PC-3 (cell line): ENCODE measurements at places on chromosomes 2 and 18.
A peak's percentile ranks its signal among the peaks of the same experiment; 100 is the strongest.

DNA sequence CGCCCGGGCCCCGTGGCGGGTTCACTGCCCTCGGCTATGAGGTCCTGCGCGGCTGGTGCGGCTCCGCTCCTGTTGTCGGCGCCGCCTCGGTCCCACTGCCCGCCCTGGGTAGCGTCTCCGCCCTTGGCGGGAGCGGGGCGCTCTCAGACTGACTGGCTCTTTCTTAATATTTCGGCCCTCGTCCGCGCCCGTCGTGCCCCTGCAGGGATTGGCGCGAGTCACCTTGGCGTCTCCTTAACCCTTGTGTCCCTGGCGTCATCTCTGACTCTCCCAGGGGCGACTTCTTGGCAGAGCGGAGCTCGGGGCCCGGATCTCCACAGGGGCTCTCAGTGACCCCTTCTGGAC lies 1.3 kb downstream of the PTMA start:
- no peak for DNase-seq

- DNase-seq = no peak
Observed at GRCh38 chr2:96024336-96025193, 10.2 kb downstream of the GPAT2 start.

DNA sequence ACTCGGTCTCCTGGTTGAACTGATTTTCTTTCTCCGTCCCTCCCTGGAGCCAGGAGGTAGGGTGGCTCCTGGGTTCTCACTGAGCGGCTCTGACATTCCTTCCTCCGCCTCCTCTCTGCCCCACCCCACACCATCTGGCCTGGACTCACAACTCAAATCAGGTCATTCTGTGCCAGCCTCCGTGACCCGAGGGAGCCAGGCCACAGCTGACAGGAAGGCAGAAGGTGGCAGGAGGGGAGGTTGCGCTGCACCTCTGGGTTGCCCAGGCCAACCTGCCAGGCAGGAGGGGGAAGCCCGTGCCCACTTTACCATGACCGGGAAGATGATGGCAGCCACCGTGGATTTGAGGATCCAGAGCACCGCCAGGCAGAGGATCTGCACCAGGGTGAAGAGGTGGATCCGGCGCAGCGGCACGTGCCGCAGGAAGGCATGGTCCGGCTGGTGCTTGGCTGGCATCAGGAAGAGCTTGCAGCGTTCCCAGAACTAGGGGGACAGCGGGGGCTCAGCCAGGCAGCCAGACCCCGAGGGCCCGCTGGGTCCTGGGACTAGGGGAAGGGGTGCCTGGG lies 28.3 kb downstream of the MTHFD2 start:
- DNase-seq = no peak

DNA sequence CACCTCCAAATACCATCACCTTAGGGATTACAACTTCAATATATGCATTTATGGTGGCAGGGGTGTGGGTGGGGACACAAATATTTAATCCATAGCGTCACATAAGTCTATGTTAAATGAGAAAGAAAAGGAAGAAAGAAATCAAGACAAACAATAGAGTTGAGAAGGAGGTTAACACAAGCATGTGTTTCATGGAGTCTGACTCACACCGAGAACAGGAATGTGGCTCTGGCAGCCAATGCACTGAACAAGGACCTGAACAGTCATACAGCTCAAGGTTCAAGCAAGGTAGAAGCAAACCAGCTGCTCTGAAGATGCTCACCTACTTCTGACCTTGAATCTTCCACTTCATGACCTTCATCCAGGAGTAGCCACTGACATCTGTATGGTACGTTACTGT lies 36.2 kb upstream of the LPIN1 start:
- peak; percentile 93 for DNase-seq

DNA sequence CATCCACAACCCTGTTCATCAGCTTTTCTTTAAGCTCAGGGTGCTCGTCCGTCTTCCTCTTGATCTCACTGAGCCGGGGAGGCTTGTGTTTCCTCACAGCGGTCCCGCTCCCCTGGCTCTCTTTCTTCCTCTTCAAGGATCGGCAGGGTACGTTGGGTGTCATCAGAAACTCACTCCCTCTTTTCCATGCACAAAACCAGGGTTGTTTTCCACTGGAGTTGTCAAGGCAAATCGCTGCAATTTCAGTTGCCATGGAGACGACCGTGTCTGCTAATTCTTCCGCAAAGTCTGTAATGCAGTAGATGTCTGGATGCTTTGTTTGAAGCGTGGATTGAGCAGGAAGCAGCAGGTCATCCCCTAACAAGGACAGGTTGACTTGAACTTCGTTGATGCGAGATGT lies 146.4 kb downstream of the DAW1 start:
- DNase-seq = no peak

GRCh38 chr2:95300450-95300849 lies 3.3 kb downstream of the KCNIP3 start:
- no peak for DNase-seq

DNA sequence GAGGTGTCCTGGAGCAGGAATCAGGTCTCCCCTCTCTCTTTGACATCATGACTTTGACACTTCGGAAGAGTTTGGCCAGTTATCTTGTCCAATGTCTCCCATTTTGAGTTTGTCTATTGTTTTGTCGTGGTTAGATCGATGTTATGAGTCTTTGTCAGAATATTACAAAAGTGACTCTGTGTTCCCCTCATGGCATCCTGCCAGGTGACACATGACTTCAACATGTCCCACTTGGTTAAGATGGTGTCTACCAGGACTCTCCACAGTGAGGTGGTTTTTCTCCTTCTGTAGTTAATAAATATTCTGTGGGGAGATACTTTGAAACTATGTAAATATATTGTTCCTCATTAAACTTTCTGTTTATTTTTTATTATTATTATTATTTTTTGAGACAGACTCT lies 76.6 kb upstream of the BZW1 start:
- peak; percentile 39 for DNase-seq

- DNase-seq = no peak
Observed at GRCh38 chr2:114316532-114317300, 125.7 kb upstream of the DPP10 start.

DNA sequence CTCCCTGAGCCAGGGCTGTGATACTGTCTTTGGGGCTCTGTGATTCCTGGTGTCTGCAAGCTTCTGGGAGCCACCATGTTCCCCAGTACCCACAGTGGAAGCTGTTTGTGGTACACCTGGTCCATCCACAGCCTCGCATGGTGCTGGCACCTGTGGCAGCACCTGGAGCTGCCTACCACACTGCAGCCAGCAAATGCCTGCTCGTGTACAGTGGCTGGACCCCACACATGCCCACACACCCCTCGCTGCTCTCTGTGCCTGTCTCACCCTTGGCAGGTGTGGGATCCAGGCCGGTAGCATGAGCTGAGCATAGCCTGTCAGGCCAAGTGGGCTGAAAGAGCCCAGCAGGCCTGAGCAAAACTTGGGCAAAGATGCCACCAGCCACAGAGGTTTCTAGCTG lies 41.8 kb upstream of the CSRNP3 start:
- DNase-seq = no peak

DNA sequence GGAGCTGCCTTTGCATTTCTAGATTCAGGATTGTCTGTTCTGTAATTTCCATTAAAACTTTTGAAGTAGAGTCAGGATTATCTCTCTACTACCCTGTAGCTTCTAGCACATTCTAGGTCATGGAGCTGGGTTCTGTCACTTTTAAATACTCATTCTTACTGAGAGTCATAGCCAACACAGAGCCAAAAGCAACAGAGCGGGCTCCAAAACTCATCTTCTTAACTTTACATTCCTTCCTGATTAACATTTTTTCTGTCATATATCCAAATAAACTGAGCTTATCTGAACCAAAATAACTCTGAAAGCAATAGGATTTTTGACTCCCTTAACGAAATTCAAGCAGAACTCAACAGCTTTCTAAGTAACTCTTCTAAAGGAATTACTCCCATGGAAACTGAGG lies 12.9 kb downstream of the PREPL start:
- DNase-seq = no peak

DNA sequence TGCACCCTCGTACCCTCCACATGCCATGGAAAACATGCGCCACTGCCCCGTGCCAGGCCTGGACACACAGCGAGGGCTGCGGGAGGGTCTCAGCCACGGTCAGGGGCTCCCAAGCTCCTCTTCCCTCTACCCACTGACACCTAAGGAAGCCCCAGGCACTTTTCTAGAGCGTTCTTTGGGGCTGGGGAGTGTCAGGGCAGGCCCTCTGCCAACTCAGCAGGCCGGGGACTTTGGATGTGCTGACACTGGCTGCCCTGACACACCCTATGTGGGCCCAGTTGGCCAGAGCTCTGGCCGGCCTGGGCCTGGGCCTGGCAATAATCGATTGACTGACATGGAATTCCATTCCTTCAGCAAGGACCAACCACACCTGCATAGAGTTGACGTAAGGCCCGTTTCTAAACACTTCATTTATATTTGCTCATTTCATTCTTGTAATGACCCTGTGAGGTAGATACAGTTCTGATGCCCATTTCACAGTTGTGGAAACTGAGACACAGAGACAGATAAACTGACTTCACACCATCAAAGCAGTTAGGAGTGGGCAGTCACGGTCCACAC lies 70.5 kb downstream of the ZFP36L2 start:
- no peak for DNase-seq

DNA sequence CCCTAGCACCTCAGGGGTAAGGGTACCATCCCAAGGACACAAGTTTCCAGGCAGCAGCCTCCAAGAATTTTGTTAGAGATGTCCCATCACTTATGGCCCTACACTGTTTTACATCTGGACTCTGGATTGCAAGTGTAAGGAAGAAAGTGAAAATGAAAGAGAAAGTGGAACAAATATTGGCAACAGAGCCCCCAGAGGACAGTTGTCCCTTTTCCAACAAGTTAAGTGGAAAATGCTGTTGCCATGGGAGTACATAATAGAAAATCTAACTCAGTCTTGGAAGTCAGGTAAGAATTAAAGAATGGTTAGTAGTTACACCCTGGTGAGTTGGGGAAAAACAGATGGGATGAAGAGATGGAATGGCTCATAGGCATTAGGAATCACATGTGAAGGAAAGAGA lies 50.6 kb downstream of the TTC21B start:
- no peak for DNase-seq

DNA sequence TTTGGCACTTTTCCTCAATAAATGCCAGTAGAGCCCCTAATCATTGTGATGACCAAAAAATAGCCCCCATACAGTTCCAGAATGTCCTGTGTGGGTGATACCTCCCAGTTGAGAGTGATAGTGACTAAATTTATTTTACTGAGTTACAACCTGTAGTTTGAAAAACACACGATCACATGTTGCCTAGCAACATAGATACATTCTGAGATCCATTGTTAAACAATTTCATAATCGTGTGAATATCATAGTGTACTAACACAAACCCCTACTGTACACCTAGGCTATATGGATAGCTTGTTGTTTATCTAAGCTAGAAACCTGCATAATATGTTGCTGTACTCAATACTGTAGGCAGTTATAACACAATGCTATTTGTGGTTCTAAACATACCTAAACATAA lies 30.6 kb downstream of the KCMF1 start:
- DNase-seq = peak; percentile 28

GRCh38 chr2:173079973-173080860 lies 4.6 kb downstream of the MAP3K20 start:
- DNase-seq = peak; percentile 96

GRCh38 chr2:179422037-179422643 lies 157.5 kb upstream of the SESTD1 start:
- DNase-seq = peak; percentile 84

DNA sequence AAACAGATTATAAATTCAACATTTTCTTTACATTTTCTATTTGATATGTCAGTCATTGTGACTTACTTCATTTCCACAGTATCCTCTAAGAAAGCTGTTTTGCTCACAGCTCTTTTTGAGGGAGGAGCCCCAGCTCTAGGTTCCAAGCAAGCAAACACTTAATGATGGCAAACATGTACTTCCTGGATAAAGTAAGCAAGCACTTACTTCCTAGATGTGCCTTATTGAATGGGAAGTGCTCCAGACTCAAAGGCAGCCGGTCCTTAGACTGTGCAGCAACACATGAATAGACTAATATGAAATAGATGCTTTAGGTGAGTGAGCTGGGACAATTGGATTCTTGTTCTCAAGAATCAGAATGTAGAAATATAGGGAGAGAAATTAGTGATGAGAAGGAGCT lies 2149.8 kb upstream of the PIK3C3 start:
- no peak for DNase-seq

DNA sequence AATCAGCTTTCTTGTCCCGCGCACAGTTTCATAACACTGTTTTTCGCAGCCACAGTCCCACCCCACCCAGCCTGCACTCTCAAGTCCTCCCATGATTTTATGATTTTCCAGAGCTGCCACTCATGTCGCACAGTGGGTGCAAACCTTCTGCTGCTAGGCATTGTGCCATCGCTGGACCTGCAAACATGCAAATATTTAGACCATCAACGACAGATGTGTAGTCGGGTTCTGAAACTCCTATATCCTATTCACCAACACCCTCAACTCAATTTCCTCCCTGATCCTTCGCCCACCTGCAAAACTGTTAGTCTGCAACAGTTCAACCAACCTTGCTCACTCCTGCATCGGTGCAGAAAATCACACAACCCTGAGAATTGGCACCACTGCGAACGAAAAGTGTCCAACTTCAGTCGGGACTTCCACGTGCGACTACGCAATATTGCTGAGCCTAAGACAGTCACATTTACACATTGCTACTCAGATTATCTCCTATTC lies 871 bp upstream of the ALS2 start:
- no peak for DNase-seq

DNA sequence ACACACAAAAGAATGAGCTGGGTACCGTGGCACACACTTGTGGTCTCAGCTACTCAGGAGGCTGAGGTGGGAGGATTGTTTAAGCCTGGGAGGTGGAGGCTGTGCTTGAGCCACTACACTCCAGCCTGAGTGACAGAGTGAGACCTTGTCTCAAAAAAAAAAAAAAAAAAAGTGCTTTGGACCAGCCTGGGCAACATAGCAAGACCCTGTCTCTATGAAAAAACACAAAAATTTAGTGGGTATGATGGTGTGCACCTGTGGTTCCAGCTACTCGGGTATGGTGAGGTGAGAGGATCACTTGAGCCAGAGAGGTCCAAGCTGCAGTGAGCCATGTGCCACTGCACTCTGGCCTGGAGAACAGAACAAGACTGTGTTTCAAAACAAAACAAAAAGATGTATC lies 10.4 kb downstream of the ZNF512 start:
- no peak for DNase-seq

DNA sequence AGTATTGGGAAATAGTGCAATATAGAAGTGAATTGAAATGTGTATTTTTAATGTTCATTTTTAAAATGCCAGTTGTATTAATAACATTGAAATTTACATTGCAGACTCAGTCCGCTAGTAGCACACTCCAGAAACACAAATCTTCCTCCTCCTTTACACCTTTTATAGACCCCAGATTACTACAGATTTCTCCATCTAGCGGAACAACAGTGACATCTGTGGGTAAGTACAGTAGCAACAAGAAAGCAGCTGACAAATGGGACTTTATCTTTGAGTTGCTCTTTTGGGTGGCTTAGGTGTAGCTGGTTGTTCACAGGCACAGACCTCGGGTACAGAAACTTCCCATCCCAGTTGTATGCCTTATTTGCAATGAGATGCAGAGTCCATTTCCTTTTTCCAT lies 118.2 kb upstream of the IL1R2 start:
- peak; percentile 42 for DNase-seq

- no peak for DNase-seq
Observed at GRCh38 chr2:221549143-221549542, 23.0 kb downstream of the EPHA4 start.

- DNase-seq = no peak
Observed at GRCh38 chr2:98579926-98580325, 28.4 kb downstream of the COA5 start.
